ENCODE measurements at places on chromosomes 2 and 18.

DNA sequence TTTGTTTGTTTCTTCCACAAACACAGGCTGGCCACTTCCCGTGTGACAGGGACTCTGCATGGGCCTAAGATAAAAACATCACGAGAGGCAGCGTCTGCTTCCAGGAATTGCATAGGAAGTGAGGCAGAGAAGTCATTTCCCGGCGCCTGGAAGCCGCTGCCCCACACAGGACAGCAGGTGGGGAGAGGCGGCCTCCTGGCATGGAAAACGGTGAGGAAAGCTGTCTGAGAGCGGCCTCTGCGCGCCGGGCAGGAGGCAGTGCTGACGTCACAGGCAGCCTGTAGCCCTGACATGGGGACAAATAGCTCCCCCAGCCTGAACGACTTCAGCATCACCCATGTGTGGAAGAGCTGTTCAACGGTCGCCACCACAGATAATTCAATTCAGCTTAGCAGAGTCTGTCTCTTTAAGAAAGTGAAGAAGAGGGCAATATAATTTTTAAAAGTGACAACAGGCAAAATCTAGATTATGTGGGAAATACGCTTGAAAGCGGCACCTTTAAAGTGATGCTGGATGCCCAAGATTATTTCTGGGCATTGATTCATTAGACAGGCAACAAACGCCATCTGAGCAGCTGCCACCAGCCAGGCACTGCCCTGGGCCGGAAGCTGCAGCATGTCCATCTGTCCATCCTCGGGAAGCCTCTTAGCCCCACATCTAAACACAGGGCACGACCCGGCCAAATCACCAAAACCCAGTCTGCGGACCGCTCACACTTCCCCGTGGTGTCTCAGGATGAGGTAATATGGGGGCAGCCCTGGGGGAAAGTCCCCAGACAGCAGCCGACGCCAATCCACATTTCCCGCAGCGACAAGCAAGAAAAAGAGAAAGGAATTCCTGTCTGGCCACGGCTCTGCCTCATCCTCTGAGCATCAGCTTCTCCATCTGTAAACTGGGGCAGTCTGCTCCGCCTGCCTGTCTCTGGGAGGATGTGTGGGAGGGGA lies 138.9 kb downstream of the PXDN start:
- no peak for DNase-seq

GRCh38 chr2:31049916-31050588 lies 88.2 kb downstream of the GALNT14 start:
- DNase-seq: no peak

DNA sequence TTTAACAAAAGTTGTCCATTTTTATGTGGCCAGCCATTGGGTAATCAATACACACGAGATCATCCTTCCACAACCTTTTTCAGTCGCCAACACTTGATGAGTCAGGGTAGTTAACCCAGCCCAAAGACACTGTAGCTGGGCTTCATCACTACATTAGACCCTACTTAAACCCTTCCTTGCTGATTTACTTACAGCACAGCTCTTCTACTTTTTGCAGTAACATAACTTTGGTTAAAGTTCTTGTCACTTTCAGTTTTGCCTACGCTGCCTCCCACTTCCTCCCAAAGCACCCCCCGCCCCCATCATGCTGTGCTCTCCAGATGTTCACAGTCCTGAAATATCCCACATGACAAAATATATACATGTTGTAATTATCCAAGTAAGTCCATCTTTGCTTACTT lies 103.6 kb downstream of the CDK15 start:
- no peak for DNase-seq

GRCh38 chr2:215887303-215887702 lies 126.0 kb downstream of the MREG start:
- DNase-seq: no peak

DNA sequence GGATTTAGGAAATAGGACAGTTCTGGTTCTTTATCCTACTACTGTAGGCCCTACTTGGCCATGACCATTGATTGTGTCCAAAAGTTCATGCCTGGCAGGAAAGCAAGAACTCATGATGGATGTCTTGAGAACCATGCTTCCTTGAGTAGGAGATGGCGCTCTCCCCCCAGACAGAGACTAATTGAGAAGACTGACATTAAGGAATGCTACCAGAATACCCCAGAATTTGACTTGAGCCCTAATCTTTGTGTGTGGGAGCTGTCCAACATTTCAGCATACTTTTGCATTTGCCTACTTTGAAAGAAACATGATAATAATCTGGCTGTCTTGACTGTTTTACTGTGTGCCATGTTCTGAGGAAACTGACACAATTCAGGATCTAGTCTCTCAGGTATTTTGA lies 23.3 kb downstream of the MAPRE3 start:
- DNase-seq: no peak
